ENCODE measurements at places on chromosomes 7 and 10. TPM values are rescaled to one million over a fixed set of nuclear protein-coding genes. Genes with fewer than 3 reads are reported as not detected.

KIF11 gene
- 14.8 TPM for total RNA-seq

CALN1 gene
- 9.8 TPM for total RNA-seq

PNLIP gene
- total RNA-seq: not detected

SFTPA1 gene
- not detected for total RNA-seq

KEL gene
- 5.1 TPM for total RNA-seq

LGI1 gene
- 12.0 TPM for total RNA-seq

GDF2 gene
- not detected for total RNA-seq

AEBP1 gene
- 143 TPM for total RNA-seq

ANKIB1 gene
- 63.7 TPM for total RNA-seq

MEOX2 gene
- total RNA-seq: 19.1 TPM

FAM24A gene
- total RNA-seq: not detected

BHLHA15 gene
- 1.2 TPM for total RNA-seq

DYNC1I1 gene
- 31.7 TPM for total RNA-seq

AQP1 gene
- 75.8 TPM for total RNA-seq

WDR86 gene
- 19.7 TPM for total RNA-seq

SAMD9L gene
- total RNA-seq: 13.8 TPM

CPEB3 gene
- 18.1 TPM for total RNA-seq

HOXA7 gene
- not detected for total RNA-seq

FGF8 gene
- 4.0 TPM for total RNA-seq

EGR2 gene
- 2.3 TPM for total RNA-seq

ICA1 gene
- 12.9 TPM for total RNA-seq

SCART1 gene
- total RNA-seq: 2.9 TPM

DDX50 gene
- total RNA-seq: 53.1 TPM

GPR15LG gene
- total RNA-seq: not detected

TMEM236 gene
- total RNA-seq: 0.44 TPM

RAMP3 gene
- total RNA-seq: 18.1 TPM

CALY gene
- 3.0 TPM for total RNA-seq

PLXNA4 gene
- total RNA-seq: 17.5 TPM

NACAD gene
- 8.9 TPM for total RNA-seq

LIPJ gene
- 0.22 TPM for total RNA-seq

CDH23 gene
- 75.4 TPM for total RNA-seq

KCP gene
- total RNA-seq: 1.9 TPM

TMEM213 gene
- not detected for total RNA-seq

SEMA4G gene
- total RNA-seq: 6.6 TPM

CTNNA3 gene
- total RNA-seq: 9.3 TPM

FXYD4 gene
- total RNA-seq: not detected

STRIP2 gene
- total RNA-seq: 19.6 TPM

ACTR3C gene
- total RNA-seq: 5.3 TPM

WIPF3 gene
- 2.7 TPM for total RNA-seq

ANKRD1 gene
- 5.3 TPM for total RNA-seq

SCIN gene
- total RNA-seq: 3.4 TPM

AHCYL2 gene
- total RNA-seq: 78.9 TPM

SNX13 gene
- 107 TPM for total RNA-seq

MNX1 gene
- not detected for total RNA-seq

HTR7 gene
- total RNA-seq: 1.2 TPM

SPDYE5 gene
- 0.22 TPM for total RNA-seq

CADPS2 gene
- 29.2 TPM for total RNA-seq

SPDYE16 gene
- total RNA-seq: 1.2 TPM

OPN1SW gene
- 35.2 TPM for total RNA-seq

FAM107B gene
- 122 TPM for total RNA-seq

ZNF853 gene
- 20.7 TPM for total RNA-seq

LRRC18 gene
- total RNA-seq: not detected

HGF gene
- 10.9 TPM for total RNA-seq

MMD2 gene
- total RNA-seq: 5.7 TPM

XRCC2 gene
- total RNA-seq: 5.3 TPM

ANXA8 gene
- total RNA-seq: 0.88 TPM

GSAP gene
- 17.0 TPM for total RNA-seq

NODAL gene
- 1.3 TPM for total RNA-seq

MCM10 gene
- total RNA-seq: 4.1 TPM
